ENCODE measurements at places on chromosomes 1 and 21.

DNA sequence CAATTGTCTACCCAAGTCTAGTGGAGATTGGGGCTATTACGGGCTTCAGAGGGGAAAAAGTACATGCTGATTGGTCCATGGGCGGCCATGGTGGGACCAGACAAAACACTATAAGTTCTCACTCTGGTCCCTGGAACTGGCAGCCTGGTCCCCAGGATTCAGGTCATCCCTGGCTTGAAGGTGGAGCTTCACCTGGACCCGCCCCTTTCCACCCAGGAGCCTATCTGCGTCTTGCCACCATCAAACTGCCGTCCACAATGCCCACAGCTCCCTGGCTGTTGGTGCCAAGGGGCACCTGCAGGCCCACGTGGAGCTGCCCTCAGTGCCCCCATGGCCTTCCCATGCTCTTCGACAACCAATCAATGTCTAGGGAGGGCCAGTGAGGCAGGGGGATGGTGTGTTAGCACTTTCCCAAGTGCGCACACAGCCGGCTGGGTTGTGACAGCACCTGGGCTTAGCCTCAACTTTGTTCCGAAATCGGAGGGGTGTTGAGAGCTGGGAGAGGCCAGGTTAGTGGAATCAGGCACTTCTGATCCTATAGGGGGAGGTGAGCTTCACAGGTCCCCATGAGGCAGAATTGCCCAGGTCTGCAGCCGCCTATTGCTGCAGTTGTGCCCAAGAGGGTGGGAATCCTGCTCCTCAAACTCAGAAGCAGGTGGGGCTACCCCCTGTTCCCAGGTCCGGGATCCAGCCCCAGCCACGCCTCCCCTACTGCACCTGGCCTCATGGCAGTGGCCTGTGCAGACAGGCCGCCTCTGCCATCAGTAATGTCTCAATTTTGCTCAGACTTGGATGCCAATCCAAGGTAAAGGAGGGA is 1369.4 kb upstream of the PRMT6 start:
- DNase-seq: no peak

GRCh38 chr1:168216171-168216570 is 9.6 kb upstream of the SFT2D2 start:
- no peak for DNase-seq

DNA sequence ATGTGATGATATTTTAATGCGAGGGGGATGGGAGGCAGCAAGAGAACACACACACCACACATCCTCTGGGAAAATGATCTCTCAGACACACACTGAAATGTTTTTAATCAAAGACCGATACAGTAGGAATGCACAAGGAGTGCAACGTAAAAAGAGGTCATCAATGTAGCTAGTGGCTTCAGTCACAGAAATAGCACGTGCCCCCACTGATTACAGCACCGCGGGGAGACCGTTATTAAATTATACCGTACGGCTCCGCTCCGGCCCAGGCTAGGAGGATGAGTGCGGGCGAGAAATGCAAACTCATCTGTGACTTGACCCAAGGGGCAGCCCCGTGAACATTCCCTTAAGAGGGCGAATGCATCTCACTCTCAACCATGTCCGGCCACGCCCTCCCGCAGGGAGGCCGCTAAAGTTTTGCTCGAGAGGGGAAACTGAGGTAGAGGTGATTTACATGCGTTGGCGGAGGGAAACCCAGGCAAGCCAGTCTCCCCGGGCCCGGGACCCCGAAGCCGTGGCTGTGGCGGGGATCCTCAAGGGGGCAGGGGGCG is 552 bp downstream of the UBR4 start:
- peak; percentile 78 for DNase-seq

DNA sequence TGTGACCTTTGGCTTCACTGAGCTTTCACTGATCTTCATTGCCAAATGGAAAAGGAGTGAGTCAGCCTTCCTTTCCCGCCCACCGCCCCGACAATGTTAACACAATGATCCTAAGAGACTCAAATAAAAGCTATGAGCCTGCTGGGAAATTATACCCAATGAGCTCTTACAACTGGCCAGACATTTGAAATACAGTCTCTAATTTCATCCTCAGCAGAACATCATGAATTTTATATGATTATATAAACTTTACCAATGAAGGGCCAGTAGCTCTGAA is 252.5 kb downstream of the SIPA1L2 start:
- no peak for DNase-seq

- peak; percentile 62 for DNase-seq
Measured at GRCh38 chr1:153277852-153278251, 18.4 kb downstream of the LORICRIN start.

- no peak for DNase-seq
Measured at GRCh38 chr1:61368366-61368765, 286.0 kb downstream of the NFIA start.

- DNase-seq: no peak
Measured at GRCh38 chr1:11680270-11681070, 478 bp downstream of the MAD2L2 start.

- no peak for DNase-seq
Measured at GRCh38 chr1:95286479-95286878, 52.5 kb downstream of the RWDD3 start.

DNA sequence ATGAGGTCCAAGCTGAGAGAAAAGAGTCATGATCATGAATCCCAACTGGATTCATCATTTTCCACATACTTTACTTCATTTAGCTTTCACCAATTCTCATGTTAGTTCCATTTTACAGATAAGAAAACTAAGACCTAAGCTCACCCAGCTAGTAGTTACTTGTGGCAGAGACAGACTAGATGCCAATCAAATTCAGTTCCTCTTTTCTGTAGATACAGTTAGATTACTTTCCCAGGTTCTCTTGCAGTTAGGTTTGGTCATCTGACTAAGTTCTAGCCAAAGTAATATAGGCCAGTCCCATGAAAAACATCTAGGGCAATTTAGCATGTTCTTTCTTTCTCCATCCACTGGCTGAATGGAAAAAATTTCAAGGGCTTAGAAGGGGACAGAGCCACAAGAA is 8.9 kb upstream of the KCND3 start:
- DNase-seq: no peak

DNA sequence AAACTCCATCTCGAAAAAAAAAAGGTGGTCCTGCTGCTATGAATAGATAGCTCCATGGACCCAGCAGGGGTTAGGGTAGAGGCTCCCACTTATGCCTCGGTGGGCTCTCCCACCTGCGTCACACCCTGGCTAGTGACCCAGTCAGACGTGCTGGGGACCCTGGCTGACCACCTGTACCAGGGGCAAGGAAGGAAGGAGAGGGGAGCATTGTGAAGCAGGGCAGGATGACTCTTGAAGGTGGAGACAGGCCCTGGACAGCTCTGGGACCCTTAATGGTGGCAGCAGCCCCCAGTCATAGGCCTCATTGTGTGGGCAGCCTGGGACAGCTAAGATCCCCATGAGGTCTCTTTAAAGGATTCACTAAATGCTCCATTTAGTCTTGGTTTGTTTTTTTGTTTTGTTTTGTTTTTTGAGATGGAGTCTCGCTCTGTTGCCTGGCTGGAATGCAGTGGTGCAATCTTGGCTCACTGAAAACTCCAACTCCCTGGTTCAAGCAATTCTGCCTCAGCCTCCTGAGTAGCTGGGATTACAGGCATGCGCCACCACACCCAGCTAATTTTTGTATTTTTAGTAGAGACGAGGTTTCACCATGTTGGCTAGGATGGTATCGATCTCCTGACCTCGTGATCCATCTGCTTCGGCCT is 10.4 kb upstream of the SNAPIN start:
- DNase-seq: no peak

GRCh38 chr1:117654493-117655219 is 48.8 kb downstream of the TENT5C start:
- peak; percentile 78 for DNase-seq

- no peak for DNase-seq
Measured at GRCh38 chr1:169925505-169926482, 32.1 kb upstream of the SCYL3 start.

DNA sequence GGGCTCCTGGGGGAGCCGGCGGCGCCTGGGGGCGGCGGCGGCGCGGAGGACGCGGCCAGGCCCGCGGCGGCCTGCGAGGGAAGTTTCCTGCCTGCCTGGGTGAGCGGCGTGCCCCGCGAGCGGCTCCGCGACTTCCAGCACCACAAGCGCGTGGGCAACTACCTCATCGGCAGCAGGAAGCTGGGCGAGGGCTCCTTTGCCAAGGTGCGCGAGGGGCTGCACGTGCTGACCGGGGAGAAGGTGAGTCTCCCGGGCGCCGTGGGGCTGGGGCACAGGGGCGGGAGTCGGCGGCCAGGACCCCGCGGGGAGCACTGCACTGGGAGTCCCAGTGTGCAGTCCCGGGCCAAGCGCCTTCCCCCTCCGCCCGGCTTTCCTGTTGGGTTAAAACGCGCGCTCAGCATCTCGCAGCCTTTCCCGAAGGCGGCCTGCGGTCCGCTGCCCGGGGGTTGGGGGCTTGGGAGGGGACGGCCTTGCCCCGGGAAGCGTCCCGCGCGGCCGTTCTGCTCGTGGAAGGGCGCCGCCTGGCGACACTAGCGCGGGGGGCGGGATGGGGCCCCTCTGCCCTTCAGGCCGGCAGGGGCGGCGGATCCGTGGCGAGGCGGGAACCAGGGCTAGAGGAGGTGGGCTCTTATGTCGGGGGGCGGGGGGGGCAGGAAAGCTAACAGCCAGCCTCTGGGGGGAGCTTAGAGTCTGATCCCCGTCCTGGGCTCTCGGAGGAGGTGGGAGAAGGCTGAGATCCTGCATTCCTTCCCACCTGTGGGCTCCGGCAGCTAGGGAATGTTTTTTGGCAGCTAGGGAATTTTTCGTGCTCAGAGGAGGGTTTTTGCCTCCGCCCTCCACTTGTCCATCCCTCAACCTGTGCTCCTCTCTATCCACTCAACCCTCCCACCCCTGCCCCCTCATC is 1.1 kb downstream of the HUNK start:
- peak; percentile 48 for DNase-seq

GRCh38 chr1:214511639-214511998 is 39.8 kb downstream of the PTPN14 start:
- DNase-seq: no peak

DNA sequence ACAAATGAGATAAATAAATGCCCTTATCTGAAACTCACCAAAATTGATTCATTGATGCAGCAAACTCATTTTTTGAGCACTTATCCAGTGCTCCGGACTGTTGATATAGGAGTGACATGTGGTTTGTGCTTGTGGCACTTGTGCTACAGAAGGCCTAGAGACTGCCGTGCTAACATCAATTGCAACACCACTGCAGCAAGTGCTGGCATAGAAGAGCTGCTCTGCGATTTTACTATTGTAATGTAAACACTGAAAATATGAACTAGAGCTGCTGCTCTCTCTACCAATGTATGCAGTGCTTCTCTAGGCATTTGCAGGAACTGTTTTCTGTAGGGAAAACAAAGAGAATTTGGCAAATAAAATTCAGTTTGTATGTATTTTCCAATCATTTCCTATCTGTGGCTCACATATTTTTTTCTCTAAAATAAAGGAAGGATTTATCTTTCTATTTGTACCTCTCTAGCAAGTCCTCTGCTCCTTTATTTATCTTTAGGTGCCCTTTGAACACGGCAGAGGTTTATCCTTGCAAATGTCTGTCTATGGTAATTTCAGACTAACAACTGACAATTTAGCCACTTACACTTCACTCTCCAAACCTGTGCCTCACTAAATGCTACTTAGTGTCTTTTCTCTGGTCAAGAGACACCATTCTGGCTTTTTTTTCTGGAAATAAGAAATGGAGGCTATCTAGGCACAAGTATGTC is 409.5 kb upstream of the ADGRL2 start:
- DNase-seq: no peak

GRCh38 chr21:42266971-42267556 is 48.1 kb downstream of the ABCG1 start:
- DNase-seq: no peak

DNA sequence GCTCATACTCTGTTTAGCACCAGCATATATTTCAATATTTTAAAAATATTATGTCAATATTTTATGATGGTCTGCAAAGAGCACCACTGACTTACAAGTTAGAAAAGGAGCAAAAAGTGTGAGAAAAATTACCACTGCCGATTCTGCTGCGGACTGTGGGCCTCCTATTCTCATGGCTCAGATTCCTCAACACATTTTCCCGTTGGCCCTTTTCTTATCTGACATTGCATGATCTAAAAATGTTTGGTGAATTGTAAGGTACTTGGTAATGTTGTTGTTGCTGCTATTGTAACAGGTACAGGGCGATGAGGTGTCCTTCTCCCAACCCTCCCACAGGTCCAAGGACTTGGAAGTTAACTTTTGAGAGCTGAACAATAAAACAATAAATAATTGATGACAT is 737 bp downstream of the C1orf162 start:
- no peak for DNase-seq

DNA sequence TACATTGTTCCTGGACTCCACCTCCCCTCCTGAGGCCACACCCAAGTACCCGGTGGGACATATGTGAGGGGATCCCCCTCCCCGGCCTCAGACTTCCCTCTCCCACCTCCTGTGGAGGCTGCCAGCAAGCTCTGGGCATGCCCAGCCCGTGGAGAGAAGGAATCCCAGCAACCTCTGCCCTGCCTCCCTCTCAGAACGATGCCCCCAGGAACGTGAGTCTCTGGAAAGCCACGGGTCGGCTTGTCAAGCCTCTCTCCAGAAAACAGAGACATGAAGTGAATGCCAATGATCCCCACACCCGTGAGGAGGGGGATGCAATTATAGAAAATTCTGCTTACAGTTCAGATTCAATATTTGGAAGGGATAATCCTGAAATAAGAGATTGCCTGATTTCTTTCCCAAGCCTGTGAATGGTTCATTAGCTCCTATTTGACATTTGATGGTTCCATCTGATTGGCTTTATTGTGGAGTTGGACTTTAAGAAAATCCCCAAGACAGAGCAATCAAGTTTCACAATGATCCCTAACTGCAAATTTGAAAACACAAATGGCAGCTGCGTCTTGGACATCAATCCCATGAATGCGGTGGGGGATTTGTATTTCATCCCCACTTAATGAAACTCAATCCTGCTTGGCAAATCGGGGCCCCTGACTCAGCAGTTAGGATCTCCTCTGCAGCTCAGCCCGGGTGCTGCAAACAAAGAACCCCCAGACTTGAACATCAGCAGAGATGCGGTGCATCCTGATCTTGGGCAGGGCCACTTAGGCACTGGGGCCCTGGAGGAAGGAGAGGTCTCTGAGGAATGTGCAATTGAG is 9.1 kb upstream of the GUCA2B start:
- no peak for DNase-seq

GRCh38 chr1:247998811-247999210 is 14.6 kb upstream of the OR2L5 start:
- DNase-seq: no peak

GRCh38 chr1:229757226-229757625 is 131.2 kb downstream of the URB2 start:
- DNase-seq: no peak

- no peak for DNase-seq
Measured at GRCh38 chr1:181577475-181577874, 94.2 kb downstream of the CACNA1E start.

GRCh38 chr1:89104687-89105086 is 21.2 kb downstream of the GBP2 start:
- DNase-seq: no peak

All from GM10248 (cell line).